ENCODE measurements at places on chromosomes 16 and 17. TPM values are rescaled to one million over a fixed set of nuclear protein-coding genes. Genes with fewer than 3 reads are reported as not detected.

The ZNF750 gene
- total RNA-seq: not detected

The VAT1L gene
- not detected for total RNA-seq

The PRSS36 gene
- 0.05 TPM for total RNA-seq

The CACNG1 gene
- not detected for total RNA-seq

DNA sequence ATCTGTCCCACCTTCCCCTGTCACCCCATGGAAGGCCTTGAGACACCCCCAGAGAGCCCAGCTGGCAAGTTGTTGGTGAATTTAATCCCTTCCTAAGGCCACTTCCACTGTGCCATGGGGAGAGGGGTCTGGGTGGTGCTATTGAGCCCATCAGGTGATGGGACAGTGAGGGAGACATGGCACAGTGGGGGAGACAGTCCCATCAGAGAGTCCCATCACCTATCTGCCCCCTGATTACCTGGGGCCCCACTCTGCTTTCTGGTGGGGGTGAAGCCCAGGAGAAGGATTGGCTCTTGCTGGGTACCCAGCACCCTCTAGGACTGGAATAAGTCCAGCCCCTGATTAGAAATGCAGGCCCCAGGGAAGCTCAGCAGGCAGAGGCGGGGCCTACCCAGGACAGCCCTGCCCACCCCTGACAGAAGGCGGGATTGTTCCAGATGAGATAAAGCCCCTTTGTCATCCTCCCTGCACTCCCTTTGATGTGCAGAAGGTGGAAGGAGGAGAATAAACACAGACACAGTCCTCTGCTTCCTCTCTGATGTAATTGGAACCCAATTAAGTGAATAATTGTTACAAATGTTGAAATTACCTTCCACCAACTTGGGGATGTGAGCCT is 18.9 kb downstream of the TMEM132E start:
- peak; percentile 82 for DNase-seq

- peak; percentile 85 for DNase-seq
Measured at GRCh38 chr17:4220655-4221054, 43.1 kb downstream of the ANKFY1 start.

- no peak for DNase-seq
Measured at GRCh38 chr17:4969551-4970173, 2.0 kb upstream of the SPAG7 start.

GRCh38 chr16:89241187-89242007 is 23.9 kb downstream of the ZNF778 start:
- peak; percentile 72 for DNase-seq
